ENCODE measurements at places on chromosomes 4 and X. TPM values are rescaled to one million over a fixed set of nuclear protein-coding genes. Genes with fewer than 3 reads are reported as not detected.

ANOS1 gene
- total RNA-seq, result not detected

SPANXA2 gene
- total RNA-seq, result not detected

FANCB gene
- total RNA-seq, result 5.8 TPM

BANK1 gene
- 0.15 TPM for total RNA-seq

RGN gene
- total RNA-seq, result 74.4 TPM

ASIC5 gene
- total RNA-seq, result not detected

SNX25 gene
- 23.4 TPM for total RNA-seq

WNK3 gene
- total RNA-seq, result 0.62 TPM

BBS7 gene
- 21.6 TPM for total RNA-seq

TMPRSS11F gene
- total RNA-seq, result not detected

TBC1D14 gene
- 46.5 TPM for total RNA-seq
